ENCODE measurements at places on chromosomes 2 and 18.

- no peak for DNase-seq
These were observed 231.6 kb upstream of the CRIM1 start for GRCh38 chr2:36123995-36124394.

- DNase-seq: no peak
These were observed 855.0 kb upstream of the CELF4 start for GRCh38 chr18:38420611-38421010.

GRCh38 chr18:55421308-55421614 lies 166.7 kb downstream of the TCF4 start:
- no peak for DNase-seq

DNA sequence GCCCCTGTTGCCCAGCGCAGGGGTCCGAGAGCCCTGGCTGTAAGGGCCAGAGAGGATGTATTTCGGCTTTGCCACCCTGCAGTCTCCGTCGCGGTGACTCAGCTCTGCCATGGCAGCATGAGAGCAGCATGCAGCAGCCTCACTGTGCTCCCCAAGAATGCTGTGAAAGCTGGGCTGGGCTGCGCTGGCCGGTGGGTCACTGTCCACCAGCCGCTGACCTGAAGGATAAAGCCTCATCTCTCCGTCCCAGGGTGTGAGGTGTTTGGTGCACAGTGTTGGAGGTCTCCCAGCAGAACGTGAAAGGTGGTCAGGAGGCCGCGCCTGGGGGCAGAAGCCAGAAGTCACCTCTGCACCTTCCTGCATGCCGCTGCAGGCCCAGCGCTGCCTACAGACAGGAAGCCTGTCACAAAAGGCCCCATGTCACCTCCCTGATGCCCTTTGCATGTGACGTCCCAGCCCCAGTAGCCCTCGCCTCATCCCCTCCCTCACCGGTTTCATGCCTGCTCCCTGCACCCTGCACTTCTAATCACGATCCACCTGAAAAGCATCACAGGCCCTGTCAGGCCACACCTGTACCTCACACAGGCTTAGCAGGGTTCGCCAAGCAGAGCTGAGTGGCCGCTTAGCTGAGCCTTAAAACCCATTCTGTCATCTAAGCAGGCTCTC lies 342.1 kb downstream of the EIPR1 start:
- no peak for DNase-seq

- DNase-seq: no peak
These were observed 41.8 kb downstream of the LDLRAD4 start for GRCh38 chr18:13260197-13260934.

DNA sequence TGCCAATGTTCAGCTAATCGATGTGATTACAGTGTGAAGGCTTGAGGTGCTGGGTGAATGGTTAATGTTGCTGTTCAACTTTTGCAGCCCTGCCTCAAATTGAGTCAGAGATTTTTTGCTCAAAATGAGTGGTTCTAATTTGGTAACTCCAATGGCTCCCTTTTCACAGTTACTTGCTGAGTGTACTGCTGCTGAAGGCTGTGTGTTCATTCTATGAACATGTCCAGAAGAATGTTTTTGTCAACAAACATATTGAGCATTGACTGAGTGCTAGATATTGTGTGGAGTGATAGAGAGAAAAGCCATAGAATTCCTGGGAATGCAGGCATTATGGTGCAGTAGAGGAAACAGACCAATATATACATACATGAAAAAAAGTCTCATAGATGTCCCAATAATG lies 39.0 kb upstream of the TCF4 start:
- no peak for DNase-seq

DNA sequence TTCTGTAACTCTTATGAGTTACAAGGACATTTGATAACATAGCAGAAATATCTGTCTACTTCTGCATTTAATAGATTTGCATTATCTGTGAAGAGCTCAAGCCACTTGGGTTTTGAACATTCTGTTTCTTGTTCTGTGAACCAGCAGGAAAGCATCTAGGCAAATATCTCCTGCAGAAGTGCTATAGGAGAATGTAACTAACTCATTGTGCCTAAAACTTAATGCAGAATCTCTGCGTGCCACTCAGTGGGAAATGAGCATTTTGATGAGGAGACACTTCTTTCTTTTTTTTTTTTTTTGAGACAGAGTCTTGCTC lies 63.5 kb downstream of the MYOM1 start:
- no peak for DNase-seq

DNA sequence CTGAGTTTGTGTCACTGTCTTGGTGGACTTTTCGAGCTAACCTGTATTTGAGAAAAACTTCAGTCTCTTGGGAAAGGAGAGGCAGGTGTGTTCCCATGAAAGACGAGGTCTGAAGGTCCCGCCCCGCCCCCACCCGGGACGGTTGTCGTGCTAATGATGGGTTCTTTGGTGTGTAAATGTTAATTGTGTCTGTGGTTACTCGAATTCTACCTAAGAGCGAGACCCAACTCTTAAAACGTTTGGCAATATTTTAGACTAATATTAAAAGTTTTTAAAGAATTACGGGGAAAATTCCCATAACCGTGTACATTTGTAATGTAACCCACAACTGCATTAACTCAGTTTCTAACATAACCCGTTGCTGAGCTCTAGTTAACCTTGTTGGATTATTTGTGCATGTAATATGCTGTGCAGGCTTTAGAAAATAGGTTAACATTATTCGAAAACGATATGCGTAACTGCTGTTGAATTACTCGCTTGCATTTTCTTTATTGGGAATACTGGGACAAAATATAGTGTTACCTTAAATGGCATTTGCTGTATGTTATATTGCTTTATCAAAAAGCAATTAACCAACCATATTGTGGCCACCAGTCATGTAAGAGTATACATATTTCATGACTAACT lies 833 bp downstream of the EPB41L5 start:
- no peak for DNase-seq

- DNase-seq: no peak
These were observed 151.8 kb upstream of the SERPINE2 start for GRCh38 chr2:224190936-224191270.

- no peak for DNase-seq
These were observed 11.0 kb downstream of the TBR1 start for GRCh38 chr2:161426922-161427663.

DNA sequence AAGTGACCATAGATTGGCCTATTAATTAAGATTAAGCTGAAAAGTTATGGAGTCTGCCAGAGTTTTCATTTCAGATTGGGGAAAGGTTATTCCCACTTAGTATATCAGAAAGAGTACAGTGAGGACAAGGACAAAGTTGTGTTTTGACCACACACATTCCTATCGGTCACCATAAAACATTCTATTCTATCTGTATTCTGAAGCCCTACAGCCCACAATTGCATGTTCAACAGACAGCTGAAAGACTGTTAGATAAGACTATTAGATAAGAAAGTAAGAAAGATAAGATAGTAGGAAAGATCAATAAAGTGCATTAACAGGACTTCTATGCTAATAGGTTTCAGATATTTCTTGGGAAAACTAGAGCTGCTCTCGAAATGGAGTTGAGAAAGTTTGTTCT lies 26.7 kb upstream of the ACYP2 start:
- DNase-seq: no peak

DNA sequence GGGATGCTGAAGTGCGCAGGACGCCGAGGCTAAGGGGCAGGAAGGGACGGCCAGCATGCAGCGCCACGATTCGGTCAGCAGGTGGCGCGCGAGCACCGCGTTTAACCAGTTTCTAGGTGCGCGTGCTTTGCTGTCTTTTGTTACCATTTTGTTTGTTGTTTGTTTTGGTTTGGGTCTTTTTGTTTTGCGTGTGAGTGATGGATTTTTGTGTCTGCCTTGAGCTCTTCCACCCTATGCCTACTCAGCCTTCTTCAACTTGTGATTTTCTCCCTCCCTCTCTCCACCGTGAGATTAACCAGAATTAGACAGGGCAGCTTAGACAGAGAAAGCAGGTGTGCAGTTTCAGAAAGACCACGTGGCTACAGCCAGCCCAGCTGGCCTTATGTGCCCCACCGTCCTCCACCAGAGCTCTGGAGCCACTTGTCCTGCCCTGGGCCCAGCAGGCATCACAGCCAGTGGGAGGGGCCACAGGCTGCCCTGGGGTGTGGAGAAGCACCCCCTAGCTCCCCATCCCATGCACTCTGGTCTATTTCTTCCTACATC lies 180.2 kb downstream of the RNF144A start:
- peak; percentile 74 for DNase-seq

GRCh38 chr2:16650287-16651249 lies 15.1 kb downstream of the CYRIA start:
- DNase-seq: no peak

All from GM06990 (cell line).